ENCODE measurements at places on chromosomes 5 and 9.

GRCh38 chr5:75510836-75511434 lies 494 bp downstream of the CERT1 start:
- peak; percentile 86 for DNase-seq

DNA sequence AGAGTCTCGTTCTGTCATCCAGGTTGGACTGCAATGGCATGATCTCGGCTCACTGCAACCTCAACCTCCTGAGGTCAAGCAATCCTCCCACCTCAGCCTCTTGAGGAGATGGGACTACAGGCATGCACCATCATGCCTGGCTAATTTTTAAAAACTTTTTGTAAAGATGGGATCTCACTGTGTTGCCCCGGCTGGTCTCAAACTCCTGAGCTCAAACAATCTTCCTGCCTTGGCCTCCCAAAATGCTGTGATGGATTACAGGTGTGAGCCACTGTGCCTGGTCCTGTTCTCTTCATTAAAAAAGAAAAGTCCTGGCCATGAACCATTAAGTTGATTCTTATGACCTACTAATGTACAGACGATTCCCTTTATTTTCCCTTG lies 54.7 kb downstream of the ERAP1 start:
- DNase-seq = no peak

DNA sequence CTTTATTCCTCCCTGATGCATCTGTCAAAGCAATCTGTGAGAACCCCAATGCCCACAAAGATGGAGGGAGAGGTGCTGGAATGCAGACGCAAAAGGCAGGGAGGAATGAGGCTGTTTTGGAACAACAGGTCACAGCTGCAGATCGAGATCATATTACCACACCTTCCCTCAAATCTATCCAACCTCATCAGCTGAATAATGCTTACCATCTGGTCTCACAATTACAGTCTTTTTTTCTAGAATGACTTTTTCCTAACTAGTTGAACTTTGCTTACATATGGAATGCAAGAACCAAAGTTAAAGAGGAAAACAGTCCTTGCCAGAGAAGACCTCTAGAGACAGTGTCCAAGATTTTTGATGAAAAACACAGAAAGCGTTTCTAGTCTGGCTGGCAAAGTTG lies 158.1 kb downstream of the LPAR1 start:
- DNase-seq = no peak

DNA sequence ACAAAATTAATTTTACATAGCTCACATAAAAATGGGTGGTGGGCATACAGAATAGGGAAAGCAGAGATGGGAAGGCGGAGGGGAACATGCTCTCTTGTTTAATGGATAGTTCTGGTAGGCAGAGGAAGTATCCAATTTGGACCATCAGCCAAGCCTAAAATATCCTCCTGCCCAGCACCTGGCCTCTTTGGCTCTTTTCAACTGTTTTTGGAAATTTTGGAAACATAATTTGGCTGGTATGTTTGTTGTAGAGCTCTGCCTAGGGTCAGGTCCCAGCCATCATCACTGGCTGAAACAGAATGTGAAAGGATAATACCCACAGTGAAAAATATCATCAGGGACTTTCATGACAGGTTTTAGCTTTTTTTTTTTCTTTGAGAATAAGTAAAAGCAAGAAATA lies 467.3 kb upstream of the DMAC1 start:
- DNase-seq = no peak

DNA sequence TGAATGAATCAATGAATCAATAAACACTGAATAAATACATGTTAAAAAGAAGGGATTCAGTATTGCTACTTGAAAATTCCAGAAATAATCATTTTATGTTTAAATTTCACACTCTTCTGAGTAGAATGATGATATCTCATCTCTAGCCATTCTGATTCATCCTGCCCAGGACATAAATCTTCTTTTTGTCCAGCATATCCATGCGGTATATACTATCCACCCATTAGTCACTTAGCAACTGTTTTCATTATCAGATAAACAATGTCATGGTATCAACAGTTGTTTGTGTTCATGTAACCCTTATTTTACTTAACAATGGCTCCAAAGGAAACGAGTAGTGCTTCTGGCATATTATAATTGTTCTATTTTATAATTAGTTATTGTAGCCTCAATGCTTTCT lies 432.4 kb upstream of the SMC2 start:
- no peak for DNase-seq

- DNase-seq = no peak
These were observed 48.8 kb downstream of the MVB12B start for GRCh38 chr9:126375386-126375785.

- no peak for DNase-seq
These were observed 6.4 kb downstream of the LMBRD2 start for GRCh38 chr5:36145311-36145710.

DNA sequence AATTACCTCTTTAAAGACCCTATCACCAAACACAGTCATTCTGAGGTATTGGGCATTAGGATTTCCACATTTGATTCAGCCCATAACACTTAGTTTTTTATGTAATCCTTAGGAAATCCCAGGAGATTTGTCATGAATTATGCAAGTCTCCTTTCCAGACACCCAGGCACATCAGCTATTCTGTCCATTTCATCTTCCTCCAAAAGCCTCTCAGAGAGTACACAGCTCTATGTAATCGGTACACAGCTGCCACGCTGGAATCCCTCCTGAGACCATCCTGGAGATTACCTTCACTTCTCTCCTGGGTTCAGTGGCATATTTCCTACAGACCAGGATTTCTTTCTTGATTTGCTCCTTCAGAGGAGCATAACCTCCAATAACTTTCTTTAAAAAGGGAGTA lies 2309.8 kb upstream of the WWC1 start:
- DNase-seq = no peak

GRCh38 chr9:24488896-24489295 lies 56.8 kb downstream of the IZUMO3 start:
- DNase-seq = no peak

DNA sequence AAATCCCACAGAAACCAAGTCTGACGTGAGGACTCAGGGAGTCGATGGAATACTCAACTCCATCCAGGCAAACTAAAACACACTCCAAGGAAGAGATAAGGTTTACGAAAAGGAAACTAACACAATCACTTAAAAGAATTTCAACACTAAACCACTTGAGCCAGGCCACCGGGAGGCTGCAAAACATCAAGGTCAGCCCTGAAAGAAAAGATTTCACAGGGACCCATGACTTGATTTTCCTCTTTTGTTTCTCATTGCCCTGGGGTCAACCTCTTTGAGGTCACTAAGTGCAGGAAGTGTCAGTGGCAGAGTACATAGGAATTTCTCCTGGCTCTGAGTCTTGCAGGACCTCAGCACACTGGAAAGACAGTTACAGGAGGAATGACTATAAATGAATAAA lies 77.8 kb upstream of the TARS1 start:
- no peak for DNase-seq

- no peak for DNase-seq
These were observed 169.8 kb upstream of the PPP1R26 start for GRCh38 chr9:135309763-135310125.

DNA sequence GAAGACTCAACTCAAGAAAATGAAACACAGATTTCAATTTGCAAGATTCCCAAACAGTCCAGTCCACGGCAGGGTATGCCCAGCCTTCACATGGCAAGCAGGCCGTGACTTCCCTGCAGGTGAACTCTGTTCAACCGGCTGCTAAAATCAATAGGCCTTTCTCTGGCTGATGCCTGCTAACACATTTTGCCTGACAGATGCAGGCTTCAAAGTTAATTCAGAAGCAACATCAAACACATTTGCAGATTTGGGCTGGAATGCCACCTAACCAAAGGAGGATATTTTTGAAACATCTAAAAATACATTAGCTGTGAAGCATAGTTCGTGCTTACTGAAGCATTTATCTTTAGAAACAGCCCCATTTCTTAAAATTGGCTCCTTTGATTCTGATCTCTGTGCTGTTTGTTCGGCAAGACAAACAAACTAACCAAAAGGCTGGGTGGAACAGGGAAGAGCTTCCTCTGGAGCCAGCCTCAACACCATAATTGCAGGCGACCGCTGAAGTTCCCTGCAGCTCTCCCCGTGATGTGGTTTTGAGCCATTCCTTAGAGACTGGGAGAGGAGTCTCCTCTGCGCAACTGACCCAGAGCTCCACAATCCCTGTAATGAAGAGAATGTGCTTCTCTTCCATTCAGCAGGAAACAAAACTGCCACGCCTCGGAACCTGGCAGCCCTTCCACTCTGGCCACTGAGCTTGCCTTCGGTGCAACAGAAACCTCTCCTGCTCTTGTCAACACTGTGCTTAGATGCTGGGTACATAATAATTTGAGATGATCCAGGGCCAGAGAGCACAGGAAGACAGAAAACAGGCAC lies 126.5 kb downstream of the MYO10 start:
- DNase-seq = no peak

GRCh38 chr5:143309661-143310431 lies 93.6 kb downstream of the NR3C1 start:
- DNase-seq = no peak

GRCh38 chr5:74631081-74631953 lies 9.2 kb downstream of the ENC1 start:
- no peak for DNase-seq

GRCh38 chr9:76502746-76503145 lies 43.8 kb downstream of the GCNT1 start:
- DNase-seq = no peak

DNA sequence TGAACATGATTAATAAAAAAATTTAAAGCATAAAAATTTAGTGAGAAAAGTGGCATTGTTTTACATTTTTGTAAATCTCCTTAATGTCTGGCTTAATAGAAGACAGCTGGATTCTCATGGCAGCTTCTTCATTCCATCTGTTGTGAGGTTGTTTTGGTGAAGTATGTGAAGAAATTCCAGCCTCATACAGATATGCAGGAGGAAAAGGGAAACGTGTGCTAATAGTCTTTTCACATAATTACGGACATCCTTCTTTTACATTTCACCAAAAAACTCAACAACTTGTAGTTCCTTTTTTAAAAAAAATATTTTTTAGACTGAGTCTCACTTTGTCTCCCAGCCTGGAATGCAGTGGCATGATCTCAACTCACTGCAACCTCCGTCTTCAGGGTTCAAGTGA lies 46.9 kb downstream of the HACD4 start:
- no peak for DNase-seq

DNA sequence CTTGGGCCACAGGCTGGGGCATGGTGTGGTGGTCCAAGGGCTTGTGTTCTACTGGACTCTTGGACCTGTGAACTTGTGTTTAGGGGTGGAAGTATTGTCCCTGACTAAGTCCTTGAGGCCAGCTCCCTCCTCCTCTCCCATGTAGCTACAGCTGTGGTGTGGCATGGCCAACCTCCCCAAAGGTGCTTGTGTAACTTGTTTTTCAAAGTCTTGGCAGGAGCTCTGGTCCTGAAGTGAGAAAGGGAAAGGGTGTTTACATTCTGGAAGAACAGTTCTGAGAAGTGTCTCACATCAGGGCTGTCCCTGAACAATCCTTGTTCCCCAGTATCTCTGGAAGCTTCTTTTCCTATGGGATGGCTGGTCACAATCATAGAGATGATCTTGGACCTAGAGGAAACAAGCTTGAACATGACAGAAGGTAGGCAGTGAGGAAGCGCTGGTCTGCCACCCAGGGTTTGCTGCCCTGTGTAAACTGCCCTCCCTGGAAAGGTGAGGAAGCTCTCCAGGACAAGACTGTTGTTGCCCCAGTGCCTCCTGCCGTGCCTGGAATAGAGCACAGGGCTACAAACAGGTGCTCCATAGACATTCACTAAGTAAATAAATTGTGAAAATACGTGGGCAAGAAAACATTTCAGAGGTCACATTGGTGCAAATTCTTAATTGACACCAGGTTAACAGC lies 64.6 kb upstream of the KLF9 start:
- no peak for DNase-seq

GRCh38 chr5:177086654-177087397 lies at the start of gene FGFR4:
Gene FGFR4 (plus strand): TSS chr5:177086915. CDS start chr5:177089603, 2,688 bp downstream.
- DNase-seq = no peak

DNA sequence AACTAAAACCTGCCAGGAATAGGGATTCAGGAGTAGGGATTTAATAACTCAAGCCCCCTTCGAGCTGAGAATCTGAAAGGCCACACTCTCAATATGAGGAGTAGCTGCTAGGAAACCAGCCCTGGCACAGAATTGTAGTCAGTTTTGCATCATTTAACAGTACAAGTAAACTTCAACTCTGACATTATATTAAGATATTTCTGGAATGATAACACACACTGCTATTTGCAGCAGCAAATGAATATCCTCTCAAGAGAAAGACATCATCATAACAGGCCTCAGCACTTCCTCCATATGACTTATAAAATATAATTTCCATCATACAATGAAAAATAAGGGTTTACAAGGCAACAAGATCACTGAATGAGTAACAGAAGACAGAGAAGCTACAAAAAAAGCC lies 138.2 kb upstream of the RFX3 start:
- no peak for DNase-seq

DNA sequence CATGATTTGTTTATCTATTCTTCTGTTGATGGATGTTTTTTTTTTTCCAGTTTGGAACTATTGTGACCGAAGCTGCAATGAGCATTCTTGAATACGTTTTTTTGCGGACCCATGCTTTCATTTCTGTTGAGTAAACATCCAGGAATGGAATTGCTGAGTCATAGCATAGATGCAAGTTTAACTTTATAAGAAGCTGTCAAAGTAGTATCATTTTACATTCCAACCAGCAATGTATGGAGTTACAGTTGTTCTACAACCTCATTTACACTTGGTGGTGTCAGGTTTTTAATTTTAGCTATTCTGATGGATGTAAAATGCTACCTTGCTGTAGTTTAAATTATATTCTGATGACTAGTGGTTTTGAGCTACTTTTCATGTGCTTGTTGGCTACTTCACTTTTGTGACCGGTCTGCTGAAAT lies 49.0 kb downstream of the NPR3 start:
- no peak for DNase-seq

DNA sequence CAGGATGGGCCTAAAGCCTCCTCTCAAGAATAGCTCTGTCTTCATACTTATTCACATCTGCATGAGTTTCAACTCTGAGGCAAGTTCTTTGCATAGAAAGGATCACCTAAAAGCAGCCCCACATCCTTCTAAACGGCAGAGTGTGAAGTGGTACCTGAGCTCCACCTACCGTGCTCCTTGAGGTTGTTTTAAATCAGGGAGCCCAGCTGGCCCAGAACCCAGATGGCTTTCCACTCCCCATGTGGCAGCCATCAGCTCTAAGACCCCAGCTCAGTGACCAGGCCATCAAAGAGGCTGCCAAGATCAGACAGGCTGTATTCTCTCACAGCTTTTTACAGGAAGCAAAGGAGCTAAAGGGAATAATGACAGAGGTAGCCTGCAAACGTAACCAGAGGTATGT lies 299.3 kb downstream of the RASEF start:
- DNase-seq = no peak

DNA sequence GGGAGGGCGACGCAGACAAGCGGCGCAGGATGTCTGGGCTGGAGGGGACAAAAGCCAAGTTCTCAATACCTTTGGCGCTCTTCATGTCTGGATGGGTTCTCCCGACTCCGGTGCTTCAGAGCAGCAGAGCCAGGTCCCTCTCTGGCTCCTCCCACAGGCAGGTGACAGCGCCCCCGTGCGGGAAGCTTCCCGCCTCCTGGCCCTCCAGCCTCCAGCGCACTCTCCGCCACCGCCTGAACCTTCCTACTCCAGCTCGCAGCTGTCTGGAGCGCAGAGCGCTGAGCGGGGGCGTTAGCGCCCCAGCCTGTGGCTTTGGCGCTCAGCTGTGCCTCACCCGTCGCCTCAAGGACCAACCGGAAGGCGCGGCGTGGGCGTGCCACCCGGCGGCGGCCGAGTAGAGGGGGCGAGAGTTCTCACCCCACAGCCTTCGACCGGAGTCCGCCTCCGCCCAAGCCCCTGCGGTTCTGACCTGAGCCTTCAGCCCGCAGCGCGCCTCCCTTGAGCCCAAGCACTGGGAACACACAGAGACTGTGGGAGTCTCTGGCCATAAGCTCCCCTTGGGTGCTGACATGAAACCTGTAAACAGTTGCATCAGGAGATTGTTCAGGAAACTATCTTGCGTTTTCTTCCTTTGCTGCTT lies at the start of gene SLCO4C1:
SLCO4C1 (minus strand) TSS at position 107 of the 640 bp plus-strand sequence; CDS start at position 85, 22 bp downstream.
- peak; percentile 95 for DNase-seq

GRCh38 chr5:37825334-37825915 lies 14.4 kb downstream of the GDNF start:
- no peak for DNase-seq
